ENCODE measurements at places on chromosomes 12 and 14.

GRCh38 chr12:6106218-6106617 lies 18.3 kb downstream of the VWF start:
- DNase-seq, result no peak

DNA sequence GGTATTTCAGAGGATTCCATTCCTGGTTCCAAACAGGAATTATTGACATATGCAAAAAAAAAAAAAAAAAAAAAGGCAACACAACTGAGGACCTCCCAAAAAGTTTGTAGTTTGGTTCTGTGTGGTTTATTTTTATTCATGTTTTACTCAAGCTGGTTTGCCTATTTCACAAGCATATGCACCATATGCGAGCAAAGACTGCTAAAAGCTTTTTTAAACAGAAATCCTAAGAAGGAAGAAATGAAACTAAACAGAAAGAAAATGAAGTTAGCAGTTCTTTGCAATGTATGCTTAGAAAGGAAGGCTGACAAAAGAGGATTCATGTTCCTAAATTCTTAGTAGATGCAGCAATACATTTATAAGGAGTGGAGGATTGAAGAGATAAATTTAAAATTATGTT lies 487.6 kb upstream of the FLRT2 start:
- no peak for DNase-seq

- no peak for DNase-seq
Measured at GRCh38 chr12:130645751-130646150, 70.3 kb downstream of the RIMBP2 start.

DNA sequence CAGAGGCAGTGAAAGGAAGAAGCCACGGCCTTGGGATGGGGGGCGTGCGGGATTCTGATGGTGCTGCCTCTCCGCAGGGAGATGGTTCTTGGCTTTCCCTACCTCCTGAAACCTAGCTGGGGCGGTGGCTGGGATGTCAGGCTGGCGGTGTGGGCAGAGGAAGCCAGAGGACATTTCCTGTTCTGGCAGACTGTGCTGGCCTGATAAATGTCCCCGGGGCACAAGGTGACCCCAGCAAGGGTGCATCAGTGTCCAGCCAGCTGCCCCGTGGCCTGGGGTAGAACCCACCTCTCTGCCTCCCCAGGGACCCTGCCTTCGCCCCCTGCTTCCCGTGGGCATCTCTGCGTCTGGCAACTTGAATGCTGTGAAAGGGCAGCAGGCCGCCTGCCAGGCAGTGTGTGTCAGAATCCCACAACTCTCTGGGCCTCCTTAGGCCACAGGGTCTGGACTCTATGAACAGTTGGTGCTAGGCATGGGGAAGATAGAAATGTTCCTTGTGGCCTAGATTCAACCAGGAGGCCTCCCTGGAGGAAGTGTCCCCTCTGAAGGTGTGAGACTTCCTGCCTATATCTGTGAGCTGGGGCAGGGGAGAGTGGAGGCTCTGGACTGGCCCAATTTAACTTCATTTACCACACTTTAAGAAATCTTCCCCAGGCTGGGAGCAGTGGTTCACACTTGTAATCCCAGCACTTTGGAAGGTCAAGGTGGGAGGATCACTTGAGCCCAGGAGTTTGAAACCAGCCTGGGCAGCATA lies 4.9 kb downstream of the SH2B3 start:
- DNase-seq, result no peak

- no peak for DNase-seq
Measured at GRCh38 chr12:53234271-53234914, 2.4 kb upstream of the RARG start.

- DNase-seq, result no peak
Measured at GRCh38 chr14:26851793-26852192, 254.0 kb upstream of the NOVA1 start.

DNA sequence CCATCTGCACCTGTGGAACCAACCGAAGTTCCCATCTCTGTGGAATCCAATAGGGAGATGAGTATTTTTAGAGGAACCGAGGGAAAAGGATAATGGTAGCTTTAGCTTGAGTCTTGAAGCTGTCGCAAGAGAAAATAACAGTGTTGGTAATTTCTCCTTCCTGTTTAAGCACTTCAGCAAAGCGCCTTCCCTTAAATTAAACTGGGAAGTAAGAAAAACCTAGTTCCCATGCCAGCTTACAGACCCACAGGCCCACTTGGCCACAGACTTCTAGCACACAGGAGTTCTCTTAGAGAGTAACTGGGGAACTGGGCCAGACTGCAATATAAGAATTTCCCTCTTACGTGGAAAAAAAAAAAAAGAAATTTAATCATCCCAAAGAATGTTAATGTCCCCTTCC lies 223.8 kb downstream of the EFCAB11 start:
- no peak for DNase-seq

GRCh38 chr12:85422762-85423161 lies 142.7 kb downstream of the ALX1 start:
- DNase-seq, result no peak

DNA sequence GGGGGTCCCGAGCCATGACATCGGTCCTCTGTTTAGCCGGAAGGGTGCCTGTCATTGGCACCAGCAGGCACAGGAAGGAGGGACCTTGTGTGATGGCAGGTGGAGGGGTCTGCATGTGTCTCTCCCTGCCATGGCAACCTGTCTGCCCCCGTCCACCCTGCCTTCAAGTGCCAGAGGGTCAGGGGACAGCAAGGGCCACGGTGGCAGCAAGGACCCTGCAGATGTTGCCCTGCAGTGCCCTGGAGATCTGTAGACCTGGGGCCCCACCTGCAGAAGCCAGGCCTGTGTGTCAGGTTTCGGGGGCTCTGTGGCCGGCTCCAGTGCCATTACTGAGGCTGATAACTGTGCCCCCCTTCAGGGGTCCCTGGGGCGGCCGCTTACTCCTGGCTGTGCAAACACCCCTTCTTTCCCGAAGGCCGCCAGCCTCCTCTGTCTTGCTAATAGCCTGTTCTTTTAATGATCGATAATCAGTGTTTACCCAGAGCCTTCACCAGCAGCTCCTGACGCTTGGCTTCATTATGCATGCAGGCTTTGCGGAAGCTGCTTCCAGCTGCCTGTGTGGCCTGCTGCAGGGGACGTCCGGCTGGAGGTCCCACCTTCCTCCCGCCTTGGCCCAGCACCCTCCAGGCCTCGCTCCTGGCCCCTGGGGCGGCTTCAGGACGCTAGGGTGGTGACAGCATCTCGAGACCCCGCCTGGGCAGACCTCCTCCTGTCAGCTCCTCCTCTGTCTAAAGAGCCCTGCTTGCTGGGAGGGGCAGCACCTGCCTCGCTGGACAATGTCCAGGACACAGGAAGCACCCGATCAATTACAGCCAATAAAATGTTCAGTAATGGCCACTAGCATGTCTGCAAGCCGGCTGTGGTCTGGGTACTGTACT lies 153.0 kb downstream of the KIF26A start:
- DNase-seq, result no peak

Data from activated CD4-positive, alpha-beta T cell treated with anti-CD3 and anti-CD28 coated beads, Interleukin-2, amount 50 U/mL, for 24 hours (primary cell).